ENCODE measurements at places on chromosomes 1 and 21.

DNA sequence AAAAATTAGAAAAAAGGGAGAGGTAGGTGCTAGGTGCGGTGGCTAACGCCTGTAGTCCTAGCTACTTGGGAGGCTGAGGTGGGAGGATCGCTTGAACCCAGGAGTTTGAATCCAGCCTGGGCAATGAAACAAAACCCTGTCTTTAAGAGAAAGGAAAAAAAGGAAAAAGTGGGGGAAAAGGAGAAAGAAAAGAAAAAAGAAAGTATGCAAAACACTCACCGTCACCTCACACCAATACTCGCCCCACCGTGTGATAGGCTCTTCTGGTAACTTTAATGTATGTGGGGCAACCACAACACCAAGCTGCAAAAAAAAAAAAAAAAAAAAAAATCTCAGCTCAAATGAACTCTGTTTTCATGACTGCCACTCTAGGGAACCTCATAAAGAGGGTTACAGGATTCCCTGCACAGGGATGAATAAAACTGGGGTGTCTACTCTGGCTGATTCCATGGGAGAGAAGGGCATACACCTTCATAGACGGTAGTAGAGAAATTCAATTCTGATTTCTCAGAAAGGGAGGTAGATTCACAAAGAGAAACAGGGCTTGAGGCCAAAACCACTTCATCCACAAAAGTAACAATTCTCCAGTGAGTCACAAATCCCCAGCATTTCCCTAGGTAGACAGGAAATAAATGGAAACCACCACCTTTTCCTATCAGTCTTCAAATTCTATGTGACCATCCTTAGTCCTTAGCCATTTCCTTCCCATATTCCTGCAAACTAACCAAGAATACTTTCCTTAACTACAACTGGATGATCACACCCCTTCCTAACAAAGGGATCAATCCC is 2.5 kb downstream of the MRPL9 start:
- no peak for DNase-seq

DNA sequence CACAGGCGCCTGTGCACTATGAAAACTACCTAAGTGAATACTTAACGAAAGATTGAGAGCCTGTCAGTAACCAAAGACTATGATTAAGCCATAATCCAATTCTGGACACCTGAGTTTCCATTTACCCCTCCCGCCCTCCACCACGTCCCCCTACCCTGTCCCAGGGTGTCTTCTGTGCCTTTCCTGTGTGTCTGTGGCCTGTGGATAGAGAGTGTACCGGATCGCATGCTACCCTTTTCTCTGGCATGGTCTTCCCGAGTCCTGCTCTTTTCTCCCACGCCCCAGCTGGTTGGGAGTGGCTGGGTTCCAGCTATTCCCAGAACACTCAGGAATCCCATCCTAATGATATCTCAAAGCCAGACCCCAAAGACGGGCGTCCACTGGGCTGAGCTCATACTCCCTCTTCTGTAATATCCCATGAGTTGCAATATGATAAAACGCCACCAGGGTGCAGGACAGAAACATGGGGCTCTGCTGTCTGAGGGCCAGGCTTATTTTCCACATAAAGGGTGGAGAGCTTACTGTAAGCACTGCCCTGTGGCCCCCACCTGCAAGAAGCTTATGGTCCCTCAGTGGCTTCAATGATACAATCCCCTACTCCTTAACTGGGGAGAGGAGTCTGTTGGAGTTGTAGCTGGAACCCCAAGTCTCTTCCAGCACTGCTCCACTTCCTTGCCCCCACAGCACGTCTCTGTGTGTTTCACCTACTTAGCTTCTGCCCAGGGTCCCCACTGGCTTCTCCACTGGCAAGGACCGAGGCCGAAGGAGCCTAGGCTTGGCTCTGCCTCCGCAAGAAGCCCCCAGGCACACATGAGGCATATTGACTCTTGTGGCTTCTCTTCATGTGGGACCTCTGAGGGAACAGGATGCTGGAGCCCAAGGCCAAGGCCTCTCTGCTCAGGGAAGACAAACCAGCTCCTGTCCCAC is 17.6 kb upstream of the ALX3 start:
- DNase-seq = peak; percentile 75

DNA sequence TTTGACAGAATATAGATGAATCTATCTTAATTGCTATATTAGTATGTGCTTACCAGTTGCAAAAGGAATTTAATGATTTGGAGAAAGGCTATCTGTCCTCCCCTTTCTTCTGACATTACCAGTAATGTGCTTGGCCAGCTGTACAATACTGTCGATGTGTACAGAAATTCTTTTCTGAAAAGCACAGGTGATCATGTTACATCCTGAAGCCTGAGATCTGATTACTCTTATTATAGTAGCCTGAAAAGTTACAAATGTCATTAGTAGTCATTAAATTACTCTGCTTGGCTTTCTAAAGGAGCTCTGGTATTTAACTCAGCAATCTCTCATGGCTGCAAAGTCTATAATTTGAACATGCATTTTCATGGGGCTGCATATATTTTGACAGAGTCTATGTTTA is 209.8 kb downstream of the PTPRC start:
- DNase-seq = no peak

GRCh38 chr1:44603718-44604117 is 70.6 kb downstream of the TMEM53 start:
- no peak for DNase-seq

GRCh38 chr1:228259368-228259894 is 51.6 kb downstream of the OBSCN start:
- no peak for DNase-seq

DNA sequence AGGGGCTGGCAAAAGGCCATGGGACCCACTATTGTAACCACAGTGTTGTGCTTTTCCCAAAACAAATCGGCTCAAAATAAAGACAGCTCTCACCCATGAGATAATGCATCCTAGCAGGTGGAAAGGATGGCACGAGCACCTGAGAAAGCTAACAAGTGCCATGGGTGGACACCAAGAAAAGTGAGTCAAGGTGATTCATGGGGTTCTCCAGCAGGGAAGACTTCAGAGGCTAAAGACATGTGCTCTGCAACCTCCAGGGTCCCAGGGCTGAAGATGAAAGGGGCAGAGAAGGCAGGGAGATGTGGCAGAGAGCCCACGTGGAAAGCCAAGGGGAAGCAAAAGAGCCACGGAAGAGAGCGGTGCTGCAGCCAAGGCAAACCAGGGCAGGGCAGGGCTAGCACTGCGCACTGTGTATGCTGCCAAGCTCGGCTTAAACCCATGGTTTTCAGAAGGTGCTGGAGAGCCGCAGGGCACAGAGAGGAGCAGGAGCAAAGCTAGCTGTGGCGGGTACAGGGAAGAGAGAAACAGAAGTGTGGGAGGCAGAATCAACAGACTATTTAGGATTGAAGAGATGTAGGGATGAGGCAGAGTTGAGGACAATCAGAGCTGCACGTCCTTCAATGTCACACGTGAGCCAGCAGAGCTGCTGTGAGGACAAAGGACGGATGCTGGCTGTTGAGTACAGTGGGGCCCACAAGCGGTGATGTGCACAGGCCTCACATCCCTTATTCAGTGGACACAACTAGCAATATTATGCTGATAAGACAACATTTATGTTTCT is 41.8 kb upstream of the C1orf198 start:
- no peak for DNase-seq

GRCh38 chr1:153420306-153420705 is 4.0 kb downstream of the S100A7A start:
- no peak for DNase-seq

DNA sequence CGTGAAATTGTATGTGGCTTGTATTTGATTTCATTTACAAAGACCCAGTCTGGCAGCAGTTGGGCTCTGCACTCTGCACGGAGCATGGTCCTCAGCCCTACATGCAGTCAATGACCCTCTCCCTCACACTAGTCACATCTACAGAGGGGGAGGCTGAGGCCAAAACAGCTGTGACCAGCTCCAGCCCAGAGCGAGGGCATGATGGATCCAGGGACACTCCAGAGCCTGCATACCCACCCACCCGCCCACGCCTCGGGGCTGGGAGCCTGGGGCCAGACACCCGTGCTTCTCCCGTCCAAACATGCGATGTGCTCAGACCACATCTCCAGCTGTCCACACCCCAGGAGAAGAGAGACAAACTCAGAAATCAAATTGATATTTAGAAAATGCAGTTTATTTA is 14.0 kb upstream of the PRDM16 start:
- no peak for DNase-seq

- DNase-seq = no peak
Observed at GRCh38 chr1:157153746-157154145, 15.6 kb upstream of the ETV3 start.

DNA sequence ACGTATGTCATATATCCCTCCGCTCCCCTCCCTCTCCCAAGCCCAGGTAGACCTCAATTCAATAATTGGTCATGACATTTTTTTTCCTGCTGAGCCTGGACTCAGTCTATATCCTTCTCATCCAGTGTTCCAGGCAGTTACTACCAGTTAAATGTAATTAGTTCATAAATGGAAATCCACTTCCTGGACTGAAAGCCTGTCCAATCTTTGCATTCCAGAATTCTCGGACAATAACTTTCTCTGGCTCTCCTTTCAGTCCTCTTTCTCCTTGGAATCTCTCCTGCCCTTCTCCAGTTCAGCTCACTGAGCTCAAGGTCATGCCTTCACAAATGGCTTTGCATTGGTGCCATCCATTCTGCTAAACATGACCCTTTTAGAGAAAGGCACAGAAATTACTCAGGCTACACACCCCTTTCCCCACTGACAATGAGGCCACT is 34.8 kb downstream of the VWA5B1 start:
- DNase-seq = no peak

DNA sequence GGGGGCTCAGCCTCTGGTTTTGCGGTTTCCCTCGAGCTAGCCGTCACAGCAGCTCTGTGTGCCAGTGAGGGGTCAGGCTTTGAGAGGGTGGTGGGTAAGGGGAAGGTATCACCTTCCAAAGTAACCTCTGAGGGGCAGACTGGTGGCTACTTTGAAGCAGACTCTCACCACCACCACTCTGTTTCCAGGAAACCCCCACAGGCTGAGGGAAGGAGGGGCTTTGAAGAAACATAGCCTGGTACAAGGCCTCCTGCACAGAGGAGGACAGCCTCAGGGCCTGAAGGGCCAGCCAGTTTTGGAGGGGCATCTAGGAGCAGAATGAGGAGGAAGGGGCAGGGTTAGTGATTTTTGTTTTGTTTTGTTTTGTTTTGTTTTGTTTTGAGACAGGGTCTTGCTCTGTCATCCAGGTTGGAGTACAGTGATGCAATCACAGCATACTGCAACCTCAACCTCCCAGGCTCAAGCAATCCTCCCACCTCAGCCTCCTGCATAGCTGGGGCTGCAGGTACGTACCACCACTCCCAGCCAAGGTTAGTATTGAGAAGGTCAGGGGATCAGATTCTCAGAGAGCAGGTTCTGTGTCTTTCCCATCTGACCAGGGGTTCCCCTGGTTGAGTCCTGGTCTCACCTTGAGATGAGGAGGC is 17.2 kb upstream of the ZNF683 start:
- no peak for DNase-seq

DNA sequence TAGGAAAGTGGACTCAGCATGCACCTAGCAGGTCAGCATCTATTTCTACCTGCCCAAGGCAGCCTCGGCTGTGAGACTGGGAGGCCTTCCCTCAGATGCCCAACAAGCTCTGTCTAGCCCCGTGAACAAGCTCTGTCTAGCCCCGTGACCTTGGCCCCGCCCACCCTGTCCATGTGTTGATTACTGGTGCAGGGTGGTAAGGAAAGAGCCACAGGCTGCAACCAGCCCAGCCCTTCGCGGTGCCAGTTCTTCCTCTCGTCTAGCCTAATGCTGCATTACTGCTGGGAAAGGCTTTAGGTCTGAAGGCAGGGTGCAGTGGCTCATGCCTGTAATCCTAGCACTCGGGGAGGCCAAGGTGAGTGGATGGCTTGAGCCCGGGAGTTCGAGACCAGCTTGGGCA is 2.2 kb downstream of the GPR153 start:
- DNase-seq = no peak

DNA sequence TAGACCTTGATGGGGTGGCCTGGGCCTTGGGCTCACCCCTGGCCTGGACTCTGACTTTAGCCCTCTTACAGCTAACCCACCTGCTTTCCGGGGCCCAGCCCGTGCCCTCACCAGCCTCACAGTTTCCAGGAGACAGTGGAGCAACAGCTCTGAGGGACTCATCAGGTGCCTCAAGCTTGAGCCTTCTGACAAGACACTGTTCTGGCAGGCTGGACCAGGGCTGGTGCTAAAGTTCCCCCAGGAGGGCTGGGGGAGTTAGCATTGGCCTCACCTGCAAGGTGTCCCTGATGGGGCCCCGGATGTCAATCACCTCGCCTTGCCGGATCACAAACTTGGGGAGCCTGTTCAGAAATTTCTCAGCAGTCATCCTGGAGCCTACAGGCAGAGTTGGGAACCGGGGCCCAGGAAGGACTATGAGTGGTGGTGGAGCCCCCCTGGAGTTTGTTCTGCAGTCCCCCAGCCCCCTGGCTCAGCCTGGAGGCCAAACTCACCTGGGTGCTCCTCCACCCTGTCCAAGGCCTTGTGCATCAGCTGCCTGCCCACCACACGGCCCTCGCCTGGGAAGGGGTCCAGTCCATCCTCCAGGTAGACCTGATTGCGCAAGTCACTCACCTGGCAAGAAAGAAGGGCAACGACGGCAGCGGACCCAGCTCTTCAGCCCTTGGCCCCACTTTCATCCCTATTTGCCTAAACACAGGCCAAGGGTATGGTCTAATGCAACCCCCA is 4.1 kb downstream of the SH3BGRL3 start:
- no peak for DNase-seq

DNA sequence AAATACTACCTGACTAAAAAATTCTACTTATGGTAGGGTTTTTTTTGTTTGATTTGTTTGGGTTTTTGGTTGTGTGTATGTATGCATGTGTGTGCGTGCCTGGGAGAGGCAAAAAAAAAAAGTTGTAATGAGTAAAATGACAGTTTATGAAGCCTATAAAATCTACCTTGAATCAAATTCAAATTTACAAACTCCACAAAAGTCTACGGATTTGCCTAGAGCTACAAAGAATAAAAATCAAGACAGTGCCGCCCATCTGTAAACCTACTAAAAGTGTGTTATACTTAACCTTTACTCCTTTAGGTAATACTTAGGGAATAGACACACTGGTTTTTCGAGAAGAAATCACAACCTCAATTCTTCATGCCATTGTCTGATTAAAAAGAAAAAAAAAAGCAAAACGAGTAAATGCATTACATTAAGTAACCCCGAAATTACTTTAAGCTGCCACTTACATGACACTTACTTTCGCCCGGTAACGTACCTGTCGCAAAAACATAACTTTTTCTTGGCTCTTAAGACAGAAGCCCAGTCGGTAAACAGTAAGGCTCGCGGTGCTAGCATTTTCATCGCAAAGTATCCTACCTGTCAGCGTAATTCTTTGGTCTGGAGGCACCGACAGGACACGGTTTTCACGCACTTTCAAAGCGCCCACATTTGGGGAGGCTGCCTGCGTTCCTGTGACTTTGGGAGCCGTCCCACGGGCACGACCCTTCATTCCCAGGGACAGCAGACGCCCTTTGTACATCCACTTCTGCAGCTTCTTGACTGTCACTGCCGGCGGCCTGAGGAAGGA is 951 bp downstream of the SYDE2 start:
- DNase-seq = peak; percentile 50

- DNase-seq = no peak
Observed at GRCh38 chr1:68938051-68938666, 441.3 kb upstream of the DEPDC1 start.

DNA sequence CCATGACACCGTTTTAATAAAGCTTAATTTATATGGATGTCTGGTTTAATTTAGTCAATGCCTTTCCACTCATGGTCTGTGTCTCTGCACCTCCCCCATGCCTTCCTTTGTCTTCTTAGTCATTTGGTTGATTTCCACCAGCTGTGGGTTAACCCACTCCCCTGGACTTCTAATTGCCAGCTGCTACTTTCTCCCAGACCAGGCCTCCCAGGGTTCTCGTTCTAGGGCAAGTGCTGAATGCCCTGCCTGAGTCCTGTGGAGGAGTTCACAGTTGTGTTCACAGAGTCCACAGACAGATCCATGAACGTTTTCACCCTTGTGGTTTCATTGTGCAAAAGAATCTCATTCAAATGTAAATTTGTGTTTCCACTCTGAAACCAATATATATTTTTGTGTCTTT is 243.4 kb downstream of the NUF2 start:
- DNase-seq = no peak
